ENCODE measurements at places on chromosomes 13 and 19.
A peak's percentile ranks its signal among the peaks of the same experiment; 100 is the strongest.

DNA sequence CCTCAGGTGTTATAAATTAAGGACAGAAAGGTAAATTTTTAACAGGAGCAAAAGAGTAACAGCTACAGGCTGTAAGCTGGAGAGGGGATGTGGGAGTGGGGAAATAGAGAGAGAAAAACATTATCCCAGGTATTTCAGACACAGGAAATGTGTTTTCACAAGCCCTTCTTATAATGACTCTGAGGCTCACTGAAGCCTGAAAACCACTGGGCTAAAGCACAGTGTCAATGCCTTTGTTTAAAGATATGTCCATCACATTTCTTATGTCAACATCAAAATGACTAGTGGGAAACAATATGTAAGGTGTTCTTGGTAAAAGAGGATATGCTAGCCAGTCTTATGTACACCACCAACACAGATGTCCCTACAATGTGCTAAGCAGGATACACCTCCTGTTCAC, 365.9 kb downstream of the FGF14 start:
- DNase-seq, result no peak

DNA sequence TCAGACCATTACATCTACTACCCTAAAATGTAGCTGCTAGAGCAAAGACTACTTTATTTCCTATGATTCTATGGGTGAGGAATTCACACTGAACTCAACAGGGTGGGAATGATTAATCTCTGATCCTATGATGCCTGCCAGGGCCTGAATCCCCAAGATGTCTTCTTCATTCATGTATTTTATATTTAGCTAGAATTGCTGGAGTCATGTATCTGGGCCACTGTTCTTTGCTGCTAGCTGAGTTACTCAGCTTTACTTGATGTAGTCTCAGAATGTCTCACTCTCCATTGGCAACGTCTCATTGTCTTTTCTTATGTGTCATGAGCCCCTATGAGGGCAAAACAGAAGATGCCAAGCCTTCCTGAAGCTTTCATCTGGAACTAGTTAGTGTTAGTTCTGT, 21.1 kb downstream of the ZNF582 start:
- no peak for DNase-seq

- no peak for DNase-seq
These were observed 170.7 kb upstream of the TSHZ3 start for GRCh38 chr19:31519908-31520307.

DNA sequence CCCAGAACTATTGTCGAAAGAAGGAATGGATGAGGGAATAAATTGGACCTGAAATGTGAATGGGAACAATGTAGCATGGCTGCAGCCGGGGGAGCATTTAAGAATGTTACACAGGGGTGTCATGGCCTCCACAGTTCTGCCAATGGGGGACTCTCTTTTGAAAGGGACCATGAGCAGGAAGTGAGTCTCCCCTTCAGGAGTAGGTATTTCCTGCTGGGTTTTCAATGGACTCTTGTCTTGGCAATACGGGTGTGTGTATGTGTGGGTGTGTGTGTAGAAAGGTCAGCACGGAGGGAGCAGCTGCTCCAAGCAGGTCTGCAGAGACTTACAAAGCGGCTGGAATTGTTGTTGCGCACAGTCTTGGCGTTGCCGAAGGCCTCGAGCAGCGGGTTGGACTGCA, 24.4 kb downstream of the MYO1F start:
- DNase-seq, result peak; percentile 65

GRCh38 chr13:48819899-48820298, 155.8 kb upstream of the FNDC3A start:
- no peak for DNase-seq

DNA sequence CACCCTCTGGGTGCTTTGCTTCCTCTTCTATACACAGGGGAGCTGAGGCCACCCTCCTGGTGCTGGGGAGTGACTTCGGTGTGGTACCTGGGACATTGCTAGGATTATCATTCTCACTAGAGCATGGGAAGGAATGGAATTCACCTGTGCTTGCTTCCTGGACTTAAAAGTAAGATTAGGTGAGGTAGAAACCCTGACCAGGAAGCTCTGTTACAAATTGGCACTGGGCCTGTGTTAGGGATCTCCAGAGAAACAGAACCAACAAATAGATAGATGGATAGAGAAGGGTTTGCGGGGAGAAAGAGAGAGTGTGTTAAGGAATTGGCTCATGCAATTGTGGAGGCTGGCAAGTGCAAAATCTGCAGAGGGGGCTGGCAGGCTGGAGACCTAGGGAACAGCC, 13.9 kb upstream of the SIAH3 start:
- no peak for DNase-seq

GRCh38 chr13:110221406-110222117, 85.4 kb downstream of the COL4A1 start:
- DNase-seq, result no peak

- DNase-seq, result no peak
These were observed 335.5 kb upstream of the EDNRB start for GRCh38 chr13:78254113-78254512.

GRCh38 chr19:54294539-54294938, 13.6 kb upstream of the LILRB2 start:
- no peak for DNase-seq

DNA sequence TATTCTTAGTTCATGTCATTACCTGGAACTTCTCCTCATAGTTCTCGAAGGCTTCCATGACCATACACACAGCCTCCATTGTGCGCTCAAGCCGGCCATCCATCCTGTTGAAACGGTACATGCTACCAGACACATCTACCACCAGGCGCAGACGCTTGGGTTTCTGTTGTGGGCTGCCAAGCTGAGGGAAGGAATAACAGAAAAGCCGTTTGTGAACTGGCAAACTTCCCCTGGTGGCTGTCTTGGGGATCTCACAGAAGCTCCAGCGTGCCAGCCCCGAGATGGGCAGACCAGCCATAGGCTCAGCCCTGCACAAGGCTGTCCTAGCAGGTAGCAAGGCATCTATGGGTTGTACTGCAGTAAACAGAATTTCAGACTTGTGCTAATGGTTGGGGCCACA, 130.1 kb downstream of the RGCC start:
- DNase-seq, result peak; percentile 16

DNA sequence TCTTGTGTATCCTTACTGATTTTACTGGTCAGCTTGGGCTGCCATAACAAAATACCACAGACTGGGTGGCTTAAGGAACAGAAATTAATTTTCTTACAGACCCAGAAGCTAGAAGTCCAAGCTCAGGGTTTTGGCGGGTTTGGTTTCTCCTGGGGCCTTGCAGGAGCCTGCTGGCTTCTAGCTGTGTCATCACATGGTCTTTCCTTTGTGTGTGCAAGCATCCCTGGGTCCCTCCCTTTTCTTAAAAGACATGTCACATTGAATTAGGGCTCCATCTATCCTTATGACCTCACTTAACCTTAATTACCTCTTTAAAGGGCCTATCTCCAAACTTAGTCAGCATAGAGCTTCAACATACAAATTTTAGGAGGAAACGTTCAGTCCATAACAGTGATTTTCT, 23.4 kb downstream of the UBAC2 start:
- no peak for DNase-seq

GRCh38 chr13:49669735-49670309, 21.5 kb downstream of the EBPL start:
- DNase-seq, result peak; percentile 28

DNA sequence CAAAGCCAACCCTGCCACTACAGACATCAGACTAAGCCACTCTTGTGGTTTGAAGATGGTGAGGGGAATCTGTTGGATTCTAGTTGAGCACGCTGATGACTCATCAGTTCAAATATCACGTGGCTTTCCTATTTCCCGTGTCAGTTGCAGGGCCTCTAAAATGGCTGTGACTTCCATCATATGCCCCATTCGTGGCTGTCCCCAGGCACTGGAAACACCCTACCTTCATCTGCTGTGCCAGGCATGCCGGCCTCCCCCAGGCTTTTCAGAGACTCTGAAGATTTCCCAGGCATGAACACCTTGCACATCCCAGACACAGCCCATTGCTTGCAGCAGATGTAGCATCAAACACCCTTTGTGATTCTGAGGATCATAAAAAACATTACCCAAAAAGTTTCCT, 659.9 kb downstream of the UQCRFS1 start:
- DNase-seq, result no peak

DNA sequence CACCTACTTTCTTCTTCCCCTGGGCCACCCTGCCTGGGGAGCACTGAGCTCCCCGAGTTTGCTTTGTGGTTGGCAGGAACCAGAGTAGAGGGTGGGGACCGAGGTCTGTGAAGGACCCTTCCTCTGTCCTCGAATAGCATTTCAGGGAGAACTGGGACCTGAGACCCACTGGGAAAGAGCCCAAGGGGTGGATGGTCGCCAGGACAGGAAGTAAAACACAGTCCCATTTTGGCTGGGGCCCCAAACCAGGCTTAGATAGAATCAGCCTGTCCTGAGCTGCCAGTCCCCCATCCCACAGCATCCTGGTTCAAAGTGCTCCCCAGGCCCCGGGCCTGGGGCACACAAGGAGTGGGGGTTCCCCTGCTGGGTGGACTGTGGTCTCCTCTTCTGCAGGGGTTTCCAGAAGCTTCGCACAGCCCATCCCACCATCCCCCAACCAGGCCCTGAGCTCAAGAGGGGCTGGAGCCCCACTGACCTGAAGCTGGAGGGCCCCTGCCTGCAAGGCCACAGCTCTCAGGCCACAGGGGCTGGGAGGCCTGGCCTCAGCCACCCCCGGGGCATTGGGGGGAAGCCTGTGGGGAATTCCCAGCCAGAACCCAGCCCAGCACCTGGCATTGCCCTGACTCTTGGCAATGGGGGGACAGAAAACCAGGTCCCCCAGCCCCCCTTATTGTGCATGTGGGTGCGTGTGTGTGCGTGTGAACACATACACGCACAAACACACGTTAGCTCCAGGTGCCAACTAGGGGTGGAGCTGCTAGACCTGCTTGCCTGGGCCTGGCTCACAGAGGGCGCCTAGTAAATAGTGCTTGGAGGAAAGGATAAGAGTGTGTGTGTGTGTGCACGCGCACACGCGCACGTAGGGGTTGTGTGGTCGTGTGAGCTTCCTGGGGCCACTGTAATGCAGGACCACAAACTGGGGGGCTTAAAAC, 995 bp upstream of the MKNK2 start:
- DNase-seq, result no peak

DNA sequence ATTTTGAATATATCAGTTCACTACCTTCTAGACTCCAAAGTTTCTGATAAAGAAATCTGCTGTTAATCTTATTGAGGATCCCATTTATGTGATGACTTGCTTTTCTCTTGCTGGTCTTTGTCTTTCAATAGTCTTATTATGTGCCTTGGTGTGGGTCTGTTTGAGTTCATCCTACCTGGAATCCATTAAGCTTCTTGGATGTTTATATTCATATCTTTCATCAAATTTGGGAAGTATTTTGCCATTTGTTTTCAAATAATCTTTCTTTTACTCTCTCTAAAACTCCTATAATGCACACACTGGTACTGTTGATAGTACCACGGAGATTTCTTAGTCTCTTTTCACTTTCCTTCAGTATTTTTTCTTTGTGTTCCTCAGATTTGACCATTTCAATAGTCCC, 24.2 kb upstream of the COG6 start:
- DNase-seq, result no peak

DNA sequence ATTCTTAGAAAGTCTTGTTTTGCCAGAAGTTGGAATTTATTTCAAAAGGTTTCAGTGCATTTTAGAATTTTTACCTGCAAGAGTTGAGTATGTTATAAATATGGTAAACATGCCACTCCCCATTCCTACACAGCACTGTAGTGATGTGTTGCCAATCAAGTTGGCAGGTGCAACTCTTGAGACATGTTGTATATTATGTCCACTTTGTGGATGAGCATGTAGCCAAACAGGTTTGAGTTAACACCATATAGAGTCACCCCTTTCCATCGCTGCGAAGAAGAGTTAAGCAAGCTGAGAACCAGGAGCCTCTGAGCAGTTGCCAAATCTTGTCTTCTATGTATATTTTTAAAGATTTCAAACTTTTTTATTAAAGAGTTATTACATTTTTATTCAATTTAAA, 359.8 kb downstream of the LMO7 start:
- DNase-seq, result no peak

DNA sequence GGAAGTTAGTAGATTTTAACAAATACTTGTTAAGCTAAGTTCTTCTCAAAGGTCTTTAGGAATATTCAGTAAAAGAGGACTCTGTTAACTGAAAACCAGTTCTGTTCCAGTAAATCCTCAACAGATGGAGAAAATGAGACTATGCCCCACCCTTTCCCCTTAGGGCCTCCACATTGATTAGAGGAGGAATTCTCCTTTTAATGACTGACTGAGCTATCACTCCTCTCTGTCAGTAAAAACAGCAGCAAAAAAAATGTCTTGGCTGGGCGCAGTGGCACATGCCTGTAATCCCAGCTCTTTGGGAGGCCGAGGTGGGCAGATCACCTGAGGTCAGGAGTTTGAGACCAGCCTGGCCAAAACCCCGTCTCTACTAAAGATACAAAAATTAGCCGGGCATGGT, 50.1 kb downstream of the NLRP12 start:
- no peak for DNase-seq

GRCh38 chr19:2424686-2425621, 2.4 kb downstream of the TIMM13 start:
- DNase-seq, result no peak

DNA sequence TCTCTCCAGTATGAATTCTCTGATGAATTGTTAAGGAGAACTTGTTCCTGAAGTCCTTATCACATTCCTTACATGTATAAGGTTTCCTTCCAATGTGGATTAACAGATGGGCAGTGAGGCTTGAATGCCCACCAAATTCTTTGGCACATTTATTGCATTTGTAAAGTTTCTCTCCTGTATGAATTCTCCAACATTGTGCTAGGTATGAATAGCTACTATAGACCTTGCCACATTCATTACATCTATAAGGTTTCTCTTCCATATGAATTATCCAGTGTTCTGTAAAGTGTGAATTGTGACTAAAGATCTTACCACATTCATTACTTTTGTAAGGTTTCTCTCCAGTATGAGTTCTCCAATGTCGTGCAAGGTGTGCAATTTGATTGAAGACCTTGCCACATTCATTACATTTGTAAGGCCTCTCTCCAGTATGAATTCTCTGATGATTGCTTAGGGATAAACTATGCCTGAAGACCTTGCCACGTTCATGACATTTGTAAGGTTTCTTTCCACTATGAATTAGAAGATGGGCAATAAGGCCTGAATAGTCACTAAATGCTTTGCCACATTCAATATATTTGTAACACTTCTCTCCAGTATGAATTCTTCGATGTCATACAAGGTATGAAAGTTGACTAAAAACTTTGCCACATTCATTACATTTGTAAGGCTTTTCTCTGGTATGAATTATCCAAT, 20.4 kb downstream of the ZNF578 start:
- DNase-seq, result no peak

Data from A549 (cell line).